Smooth muscle cell of the umbilical artery (primary cell): ENCODE measurements at places on chromosomes 2 and 18. TPM values are rescaled to one million over a fixed set of nuclear protein-coding genes. Genes with fewer than 3 reads are reported as not detected.

Gene MAB21L4
- total RNA-seq = not detected in 2 replicates

Gene ZNF804A
- total RNA-seq = 2.7 and 4.4 TPM in 2 replicates

Gene DNAJC5G
- not detected in 2 replicates for total RNA-seq

Gene CHAC2
- 2.1 and 5.0 TPM in 2 replicates for total RNA-seq

Gene CSRNP3
- 2.7 and 3.9 TPM in 2 replicates for total RNA-seq

Gene CAPN14
- under 0.01 and 0.14 TPM in 2 replicates for total RNA-seq

Gene CABLES1
- total RNA-seq = 1.7 and 2.7 TPM in 2 replicates

Gene TEKT4
- total RNA-seq = not detected in 2 replicates

Gene PUM2
- total RNA-seq = 48.1 and 66.5 TPM in 2 replicates

Gene CCDC85A
- total RNA-seq = 8.0 and 12.4 TPM in 2 replicates

Gene TUBA4B
- not detected in 2 replicates for total RNA-seq

Gene EML6
- 1.7 and 4.8 TPM in 2 replicates for total RNA-seq

Gene SKA1
- 0.59 and 5.7 TPM in 2 replicates for total RNA-seq

Gene KCMF1
- 72.8 and 88.8 TPM in 2 replicates for total RNA-seq

Gene LIPG
- 8.9 and 15.0 TPM in 2 replicates for total RNA-seq

Gene TRMT61B
- total RNA-seq = 11.5 and 11.9 TPM in 2 replicates

Gene RAB6C
- not detected in 2 replicates for total RNA-seq

Gene IL37
- not detected in 2 replicates for total RNA-seq

Gene CCNYL1
- 8.0 and 18.6 TPM in 2 replicates for total RNA-seq

Gene TMEM198
- total RNA-seq = 0.88 and 1.2 TPM in 2 replicates

Gene MATN3
- total RNA-seq = 3.0 and 3.7 TPM in 2 replicates

Gene SLC4A3
- 2.7 and 6.6 TPM in 2 replicates for total RNA-seq

Gene APCDD1
- not detected in 2 replicates for total RNA-seq

Gene LTBP1
- 358 and 406 TPM in 2 replicates for total RNA-seq

Gene SDC1
- total RNA-seq = 77.2 and 102 TPM in 2 replicates

Gene RIT2
- total RNA-seq = not detected in 2 replicates

Gene DNER
- total RNA-seq = 0.30 and 0.74 TPM in 2 replicates

Gene SERPINB13
- total RNA-seq = not detected in 2 replicates

Gene TFCP2L1
- total RNA-seq = not detected in 2 replicates

Gene PRSS56
- total RNA-seq = not detected in 2 replicates

Gene MLPH
- 11.6 and 50.9 TPM in 2 replicates for total RNA-seq

Gene DNAH6
- 0.05 and 0.30 TPM in 2 replicates for total RNA-seq

Gene DSG1
- not detected in 2 replicates for total RNA-seq

Gene ALPI
- total RNA-seq = not detected in 2 replicates

Gene CIB4
- not detected in 2 replicates for total RNA-seq

Gene ZBTB7C
- not detected in 2 replicates for total RNA-seq

Gene BBS5
- 4.5 and 5.5 TPM in 2 replicates for total RNA-seq

Gene CYP26B1
- 0.18 TPM in 1 of 2 replicates, not detected in the other for total RNA-seq

Gene LIMS4
- total RNA-seq = 11.9 and 18.4 TPM in 2 replicates

Gene RGPD3
- 0.30 and 0.37 TPM in 2 replicates for total RNA-seq

Gene CERS6
- total RNA-seq = 19.9 and 24.2 TPM in 2 replicates

Gene PLEKHH2
- 0.55 and 1.8 TPM in 2 replicates for total RNA-seq
